ENCODE measurements at places on chromosomes 2 and 18.

DNA sequence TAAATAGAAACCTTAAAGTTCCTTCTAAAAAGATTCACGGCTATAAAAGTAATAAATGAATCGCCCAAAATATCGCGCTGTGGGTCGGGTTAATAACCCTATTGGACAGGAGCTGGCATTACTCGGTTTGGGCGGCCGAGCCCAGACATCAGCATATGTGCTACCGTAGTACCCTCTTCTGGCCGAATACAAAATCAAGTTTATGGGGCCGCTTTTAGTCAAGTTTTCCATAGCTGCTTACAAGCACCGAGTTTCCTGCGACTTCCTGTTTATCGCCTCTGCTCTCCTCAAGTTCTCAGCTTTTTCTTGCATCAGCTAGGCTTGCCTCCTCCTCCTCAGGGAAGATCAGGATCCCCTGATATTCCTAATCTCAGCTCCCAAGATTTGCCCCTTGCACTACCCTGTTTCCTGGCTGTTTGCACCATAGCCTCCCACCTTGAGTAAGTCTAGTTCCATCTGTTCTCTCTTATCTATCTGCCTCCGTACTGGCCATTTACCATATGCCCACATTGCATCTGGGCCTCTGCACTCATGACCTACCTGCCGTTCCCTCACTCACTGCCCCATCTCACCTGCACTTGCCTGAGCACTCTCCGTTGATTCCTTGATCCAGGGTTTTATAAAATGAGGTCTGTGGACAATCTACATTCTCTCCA lies 56.1 kb downstream of the SLC35F5 start:
- no peak for DNase-seq

GRCh38 chr2:177329064-177329463 lies 63.5 kb upstream of the AGPS start:
- DNase-seq, result no peak

DNA sequence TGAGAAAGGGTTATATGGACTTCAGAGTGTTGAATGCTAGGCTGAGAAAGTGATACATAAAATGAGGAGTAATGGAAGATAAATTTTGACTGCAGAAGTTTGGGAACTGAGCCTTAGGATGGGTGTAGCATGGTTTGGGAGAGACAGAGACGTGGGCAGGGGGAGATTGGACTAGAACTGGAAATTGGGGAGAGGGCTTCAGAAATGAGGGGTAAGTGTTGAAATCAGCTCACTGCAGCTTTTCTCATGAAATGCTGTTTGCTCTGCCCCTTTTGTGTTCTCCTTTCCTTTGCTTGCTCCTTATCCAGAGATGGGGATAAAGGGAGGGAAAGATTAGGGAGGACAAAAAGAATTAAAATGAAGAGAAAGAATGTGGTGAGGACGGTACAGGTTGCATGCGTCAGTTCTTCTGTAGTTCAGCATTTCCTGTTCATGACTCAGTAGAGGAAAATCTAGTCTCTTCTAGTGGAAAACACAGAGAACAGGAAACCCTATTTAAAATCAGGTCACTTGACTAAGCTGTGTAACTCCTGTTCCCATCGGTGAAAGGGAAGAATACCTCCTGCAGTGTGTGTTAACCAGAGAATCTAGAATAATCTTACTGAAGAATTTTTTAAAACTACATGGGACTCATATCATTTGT lies 105.6 kb downstream of the CRIM1 start:
- DNase-seq, result no peak

DNA sequence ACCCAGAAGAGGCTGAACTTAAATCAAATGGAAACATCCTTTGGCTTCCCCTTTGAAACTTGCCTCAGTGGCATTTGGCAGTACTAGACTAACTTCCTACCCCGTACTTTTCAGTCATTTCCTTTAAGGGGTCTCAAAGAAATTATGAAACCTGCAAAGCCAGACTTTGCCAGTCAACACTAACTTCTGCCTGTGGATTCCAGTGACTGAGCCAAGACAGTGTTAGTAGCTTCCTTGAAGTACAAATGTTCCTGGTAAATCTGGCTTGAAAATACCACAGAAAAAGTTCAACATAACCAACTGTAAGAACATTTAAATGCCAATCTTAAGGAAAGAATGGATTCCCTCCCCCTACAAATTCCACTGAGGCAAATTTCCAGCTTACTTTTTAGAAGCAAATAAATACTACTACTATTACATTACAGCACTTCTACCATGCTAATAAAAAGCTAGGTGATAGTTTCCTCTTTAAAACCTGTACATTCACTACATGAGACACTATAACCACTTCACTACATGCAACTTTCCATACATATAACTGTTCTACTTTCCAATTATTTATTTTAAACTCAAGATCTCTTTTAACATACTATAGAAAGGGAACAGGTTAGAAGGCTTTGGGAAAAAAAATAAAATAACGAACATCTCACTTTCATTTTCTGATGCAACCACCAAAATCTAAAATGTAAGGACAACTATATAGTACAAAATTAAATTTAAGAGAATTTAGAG lies 2.4 kb downstream of the PELI1 start:
- no peak for DNase-seq

GRCh38 chr2:228253752-228254151 lies 72.3 kb upstream of the SPHKAP start:
- no peak for DNase-seq

DNA sequence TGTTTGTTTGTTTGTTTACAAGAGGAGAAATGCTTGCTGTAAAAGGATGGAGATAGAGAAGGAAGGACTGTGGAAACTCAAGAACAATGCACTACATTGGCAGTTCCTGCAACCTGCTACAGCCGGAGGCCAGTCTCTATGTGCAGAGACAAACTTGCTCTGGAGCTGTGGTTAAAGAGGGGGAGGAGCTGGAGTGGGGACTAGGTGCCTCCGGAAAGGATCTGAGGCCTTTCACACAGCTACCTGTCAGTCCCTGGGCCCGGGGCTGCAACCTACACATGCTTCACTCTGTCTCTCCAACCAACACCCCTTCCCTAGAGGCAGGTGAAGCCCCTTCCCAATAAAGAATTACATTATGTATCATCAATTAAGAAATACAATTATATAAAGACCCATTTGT lies 1234.0 kb upstream of the ZEB2 start:
- no peak for DNase-seq

DNA sequence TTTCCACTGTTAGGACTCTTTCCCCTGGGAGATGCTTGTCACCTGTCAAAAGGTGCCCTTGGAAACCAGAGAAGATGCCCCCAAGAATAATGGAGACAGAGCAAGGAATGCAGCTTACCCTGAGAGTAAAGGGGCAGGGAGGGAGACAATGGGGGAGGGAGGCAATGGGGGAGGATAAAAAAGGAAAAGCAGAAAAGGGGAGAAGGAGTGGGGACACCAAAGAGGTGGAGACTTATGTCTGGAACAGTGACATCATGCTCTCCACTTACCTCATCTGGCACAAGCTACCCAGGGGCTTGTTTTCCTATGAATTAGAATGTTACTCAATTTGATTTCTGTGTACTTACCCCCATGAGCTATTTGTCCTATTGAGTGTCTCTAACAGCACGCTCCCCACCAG lies 67.9 kb downstream of the MRO start:
- DNase-seq, result no peak

DNA sequence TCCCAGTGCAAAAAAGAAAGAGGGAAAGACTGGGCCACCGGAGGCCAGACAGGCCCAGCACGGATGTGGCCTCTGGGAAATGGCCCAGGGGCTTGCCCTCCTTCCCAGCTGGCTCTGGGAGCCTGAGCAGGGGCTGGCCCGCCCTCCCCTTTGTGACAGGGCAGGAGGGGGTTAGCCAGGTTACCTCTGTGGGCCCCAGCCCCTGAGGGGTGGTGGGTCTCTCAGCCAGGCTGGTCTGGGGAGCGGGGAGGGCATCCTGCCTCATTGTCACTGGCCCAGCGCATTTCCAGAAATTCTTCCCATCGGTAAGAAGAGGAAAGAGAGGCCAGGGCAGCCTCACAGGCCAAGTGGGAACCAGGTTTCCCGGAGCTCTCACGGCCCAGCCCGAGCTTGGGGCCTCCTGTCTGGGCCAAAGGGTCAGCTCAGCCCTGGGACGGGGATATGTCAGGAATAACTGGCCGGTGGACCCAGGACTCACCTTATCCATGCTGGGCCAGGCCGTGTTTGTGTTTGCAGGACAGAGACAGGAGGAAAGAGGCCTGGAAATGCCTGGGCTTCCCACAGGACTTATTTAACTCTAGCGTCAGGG lies 182.2 kb downstream of the ZFP36L2 start:
- DNase-seq, result no peak

GRCh38 chr2:47264143-47264542 lies 109.0 kb upstream of the STPG4 start:
- no peak for DNase-seq

DNA sequence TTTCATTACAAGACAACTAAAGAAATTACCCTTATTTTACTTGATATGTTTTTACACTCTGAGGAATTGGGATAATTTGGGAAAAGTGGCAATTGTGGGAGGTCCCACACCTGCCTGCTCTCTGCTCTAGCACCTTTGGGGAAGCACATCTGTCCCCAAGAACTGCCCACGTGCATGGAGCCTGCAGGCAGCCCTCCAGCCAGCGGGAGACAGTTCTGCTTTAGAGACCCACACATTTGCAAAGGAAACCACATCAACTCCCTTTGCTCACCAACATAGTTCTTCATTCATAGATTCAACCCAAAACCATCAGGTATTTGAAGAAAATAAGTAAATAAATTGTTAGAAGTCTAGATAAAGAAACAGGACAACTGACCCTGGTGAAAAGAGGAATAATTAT lies 239.9 kb upstream of the ID2 start:
- DNase-seq, result no peak

- no peak for DNase-seq
Observed at GRCh38 chr2:238930216-238930615, 82.3 kb downstream of the TWIST2 start.

GRCh38 chr18:72762515-72763122 lies 105.2 kb downstream of the NETO1 start:
- peak; percentile 80 for DNase-seq

DNA sequence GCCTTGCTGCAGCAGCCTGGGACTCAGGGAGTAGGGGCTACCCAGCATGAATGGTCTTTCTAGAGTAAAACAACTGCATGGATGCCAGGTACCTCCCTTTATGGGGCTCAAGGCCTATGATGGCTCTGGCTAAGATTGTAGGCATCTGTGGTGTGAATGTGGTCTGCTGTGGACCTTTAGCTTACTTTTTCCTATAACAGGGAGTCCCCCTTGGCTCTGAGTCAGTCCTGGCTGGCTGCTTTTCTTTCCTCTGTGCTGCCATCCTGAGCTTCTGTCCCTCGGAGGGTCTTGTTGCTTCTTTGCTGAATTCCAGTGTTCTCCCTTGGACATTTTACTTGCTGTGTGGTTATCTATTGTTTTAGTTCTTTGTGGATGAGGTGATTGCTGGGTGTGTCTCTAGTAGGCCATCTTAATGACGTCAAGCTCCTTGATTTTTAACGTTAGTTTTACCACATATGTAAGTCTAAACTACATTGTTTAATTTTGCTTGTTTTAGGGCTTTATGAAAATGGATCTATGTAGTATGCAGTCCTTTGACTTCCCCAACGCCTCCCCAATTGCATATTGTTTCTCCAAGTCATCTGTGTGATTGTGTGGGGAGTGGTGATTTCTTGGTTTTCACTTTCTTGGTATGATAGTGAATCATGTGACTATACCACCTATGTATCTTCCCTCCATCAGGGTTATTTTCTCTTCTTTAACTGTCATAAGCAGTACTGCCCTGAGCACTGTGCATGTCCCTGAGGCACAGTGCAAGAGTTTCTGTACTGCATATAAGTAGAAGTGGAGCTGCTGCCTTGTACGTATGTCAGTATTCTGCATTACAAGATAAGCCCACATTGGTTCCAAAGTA lies 92.4 kb downstream of the NCK2 start:
- DNase-seq, result no peak

GRCh38 chr18:66440433-66440832 lies 163.5 kb downstream of the CDH19 start:
- no peak for DNase-seq

GRCh38 chr2:97723156-97724072 lies 10.0 kb downstream of the ZAP70 start:
- DNase-seq, result no peak

GRCh38 chr18:76364282-76365259 lies 130.5 kb downstream of the ZNF516 start:
- DNase-seq, result no peak

DNA sequence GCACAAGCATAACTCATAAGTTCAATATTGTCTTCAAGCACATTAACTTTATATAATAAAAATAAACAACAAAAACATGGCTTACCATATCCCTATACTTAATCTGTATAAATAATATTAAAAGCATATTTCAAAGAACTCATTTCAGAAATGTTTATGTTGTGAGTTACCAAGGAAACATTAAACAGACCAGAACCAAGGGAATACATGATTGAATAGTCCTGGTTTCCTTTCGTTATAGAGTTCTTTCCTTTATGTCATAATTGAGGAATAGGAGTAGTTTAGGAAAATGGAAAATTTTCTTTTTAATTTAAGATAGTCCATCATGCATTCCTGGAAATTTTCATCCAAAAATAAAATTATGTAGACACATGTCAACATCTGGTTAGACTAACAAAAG lies 343.0 kb downstream of the ERBB4 start:
- no peak for DNase-seq

GRCh38 chr2:78979380-78980151 lies 45.9 kb upstream of the REG3G start:
- DNase-seq, result peak; percentile 25

GRCh38 chr18:28767727-28768211 lies 590.8 kb upstream of the CDH2 start:
- DNase-seq, result no peak

GRCh38 chr2:162926501-162926900 lies 87.9 kb upstream of the KCNH7 start:
- DNase-seq, result no peak

DNA sequence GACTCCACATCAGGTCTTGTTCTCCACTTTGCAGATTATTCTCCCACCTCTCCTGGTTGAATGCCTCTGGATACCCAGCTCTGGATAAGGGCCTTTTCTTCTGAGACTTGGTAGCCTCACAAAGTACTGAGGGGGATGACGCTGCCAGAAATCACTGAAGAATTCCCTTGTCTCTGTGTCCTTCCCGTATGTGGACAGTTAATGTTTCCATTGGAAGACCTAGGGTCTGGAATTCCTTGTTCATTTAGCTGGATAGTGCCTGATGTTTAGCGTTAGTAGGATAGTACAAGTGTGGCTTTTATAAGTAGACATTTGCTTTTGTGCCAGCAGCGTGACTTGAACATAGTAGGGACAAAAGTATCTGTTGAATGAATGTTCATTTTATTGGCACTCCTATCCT lies 76.9 kb downstream of the CLHC1 start:
- DNase-seq, result no peak

GRCh38 chr2:236568068-236568921 lies 1.3 kb upstream of the ACKR3 start:
- DNase-seq, result no peak

DNA sequence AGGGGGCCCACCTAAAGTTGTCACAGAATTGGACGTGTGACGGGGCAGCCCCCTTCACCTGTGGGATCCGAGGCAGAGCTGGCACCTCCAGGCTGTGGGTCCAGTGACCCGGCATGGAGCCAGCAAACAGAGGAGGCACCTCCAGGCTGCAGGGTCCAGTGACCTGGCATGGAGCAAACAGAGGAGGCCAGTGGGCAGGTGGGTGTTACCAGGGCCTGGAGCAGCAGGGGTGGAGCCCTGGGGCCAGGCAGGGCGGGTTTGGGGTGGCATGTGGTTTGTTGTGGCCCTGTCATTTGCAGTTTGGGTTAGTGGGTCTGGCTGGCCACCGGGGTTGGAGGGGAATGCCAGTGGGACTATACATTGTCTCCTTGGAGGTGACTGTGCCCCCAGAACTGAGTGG lies 68.2 kb downstream of the HPCAL1 start:
- no peak for DNase-seq

- DNase-seq, result no peak
Observed at GRCh38 chr2:17223211-17223610, 295.0 kb downstream of the RAD51AP2 start.

All from NCI-H748 treated with DMSO at 0.1 percent for 48 hours (cell line).